ENCODE measurements at places on chromosomes 1 and 21.

DNA sequence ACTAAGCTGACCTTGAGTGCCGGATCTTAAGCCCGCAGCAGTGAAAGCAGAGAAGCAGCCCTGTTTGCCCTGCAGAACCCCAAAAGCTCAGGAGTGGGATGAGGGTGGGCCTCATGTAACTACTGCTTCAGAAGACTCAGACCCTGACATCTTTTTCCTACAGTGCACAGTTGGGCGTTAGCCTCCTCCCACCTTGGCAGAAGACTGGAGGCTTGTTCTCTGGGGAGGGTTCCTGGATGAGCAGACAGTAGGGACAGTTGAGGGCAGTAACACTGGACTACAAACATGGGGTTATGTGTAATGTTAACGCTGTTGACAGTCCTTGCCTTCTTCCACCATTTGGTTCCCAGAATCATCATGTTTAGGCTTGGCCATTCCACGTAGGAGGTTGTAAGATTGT is 9.6 kb downstream of the CTPS1 start:
- no peak for DNase-seq

DNA sequence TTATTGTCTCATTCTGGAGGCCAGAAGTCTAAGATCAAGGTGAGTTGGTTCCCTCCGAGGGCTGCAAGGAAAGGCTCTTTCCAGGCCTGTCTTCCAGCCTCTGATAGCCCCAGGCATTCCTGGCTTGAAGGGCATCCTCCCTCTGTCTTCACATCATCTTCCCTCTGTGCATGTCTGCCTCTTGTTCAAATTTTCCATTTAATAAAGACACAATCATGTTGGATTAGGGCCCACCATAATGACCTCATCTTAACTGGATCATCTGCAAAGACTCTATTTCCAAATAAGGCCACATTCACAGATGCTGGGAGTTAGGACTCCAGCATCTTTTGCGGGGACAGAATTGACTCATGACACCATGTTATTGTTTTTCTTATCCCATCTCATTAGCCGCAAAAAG is 24.5 kb downstream of the HUNK start:
- no peak for DNase-seq

- DNase-seq, result no peak
Observed at GRCh38 chr1:111505641-111506119, 2.2 kb upstream of the ADORA3 start.

DNA sequence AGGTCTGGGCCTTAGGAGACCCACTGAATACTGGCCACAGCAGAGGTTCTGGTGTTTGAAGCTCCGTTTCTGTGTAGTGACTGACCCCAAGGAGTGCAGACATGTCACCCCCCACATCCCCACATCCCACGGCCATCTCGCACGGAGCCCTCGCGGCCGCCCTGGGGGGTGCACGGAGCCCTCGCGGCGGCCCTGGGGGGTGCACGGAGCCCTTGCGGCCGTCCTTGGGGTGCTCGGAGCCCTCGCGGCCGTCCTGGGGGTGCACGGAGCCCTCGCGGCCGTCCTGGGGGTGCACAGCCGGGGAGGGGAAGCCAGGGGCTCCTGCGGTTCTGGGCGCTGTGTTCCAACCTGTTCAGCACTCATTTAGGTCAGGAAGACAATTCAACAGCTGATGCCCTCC is 68.4 kb downstream of the SCCPDH start:
- DNase-seq, result no peak

Measured in astrocyte of the cerebellum (primary cell).